Glutamatergic neuron (in vitro differentiated cells): ENCODE measurements at places on chromosomes 6 and 20. TPM values are rescaled to one million over a fixed set of nuclear protein-coding genes. Genes with fewer than 3 reads are reported as not detected.

GRCh38 chr6:43980004-43980795 is 147.1 kb downstream of the MRPL14 start:
- no peak for DNase-seq

DNA sequence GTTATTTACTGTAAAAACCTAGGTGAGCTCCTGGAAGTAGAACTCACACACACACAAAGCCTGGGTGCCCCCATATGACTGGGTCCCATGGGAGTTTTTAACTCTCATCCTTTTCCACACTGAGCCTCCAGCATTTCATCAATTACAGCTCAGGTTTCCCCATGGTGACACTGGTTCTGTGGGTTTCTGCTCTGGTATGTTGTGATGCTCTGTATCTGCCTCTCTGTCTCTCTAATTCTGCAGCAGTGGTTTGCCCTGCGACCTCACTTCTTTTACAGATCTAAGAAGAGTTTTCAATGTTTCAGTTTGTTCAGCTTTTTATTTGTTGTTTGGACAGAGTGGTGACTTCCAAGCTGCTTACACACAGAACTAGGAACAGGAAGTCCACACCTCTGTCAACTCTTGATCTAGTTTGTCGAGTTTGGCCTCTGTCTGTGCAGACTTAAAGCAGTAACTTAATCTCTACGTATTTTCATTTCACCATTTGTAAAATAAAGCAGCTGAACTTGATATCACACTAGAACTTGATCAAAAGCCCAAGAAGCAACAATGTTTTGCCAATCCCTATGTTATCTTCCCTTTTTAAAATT is 554.3 kb downstream of the EPHA7 start:
- no peak for DNase-seq

CASS4 gene
- total RNA-seq, result not detected

DNA sequence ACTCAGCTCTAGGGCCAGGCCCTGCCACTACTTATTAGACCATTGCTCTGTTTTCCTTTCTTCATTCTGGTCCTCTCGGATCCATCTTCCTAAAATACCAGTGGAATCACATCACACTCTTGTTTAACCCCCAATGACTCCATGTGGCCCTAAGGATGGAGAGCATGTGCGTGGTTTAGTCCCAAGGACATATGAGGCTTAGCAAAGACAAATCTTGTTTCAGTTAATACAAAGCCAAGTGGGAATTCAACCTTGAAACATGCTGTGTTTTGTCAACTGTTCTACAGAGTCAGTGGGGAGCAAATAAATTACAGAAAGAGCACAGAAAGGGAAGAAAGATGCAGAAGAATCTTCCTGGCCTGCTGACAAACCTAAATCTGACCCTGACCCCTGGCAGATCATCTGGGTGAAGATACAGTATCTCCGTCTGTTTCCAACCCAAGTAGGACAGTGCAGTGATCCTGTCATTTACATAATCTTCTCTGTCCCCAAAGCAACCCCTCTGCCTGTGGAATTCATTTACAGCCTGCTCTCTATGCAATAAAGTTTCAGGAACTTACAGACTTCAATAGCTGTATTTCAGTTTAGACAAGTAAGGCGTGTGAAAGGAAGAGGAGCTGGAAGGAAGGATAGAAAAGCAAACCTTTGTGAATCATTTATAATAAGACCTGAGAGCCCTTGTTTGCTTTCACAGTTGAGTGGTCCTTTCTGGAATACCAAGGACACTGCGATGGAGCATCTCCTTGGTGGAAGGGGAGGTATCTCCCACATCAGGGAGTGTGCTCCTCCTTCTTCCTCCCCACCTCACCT is 144.0 kb downstream of the THBS2 start:
- DNase-seq, result no peak

LINC00237 gene
- not detected for total RNA-seq

- no peak for DNase-seq
These were observed 3.9 kb downstream of the OLIG3 start for GRCh38 chr6:137490006-137490905.
